ENCODE measurements at places on chromosomes 5 and 9.

DNA sequence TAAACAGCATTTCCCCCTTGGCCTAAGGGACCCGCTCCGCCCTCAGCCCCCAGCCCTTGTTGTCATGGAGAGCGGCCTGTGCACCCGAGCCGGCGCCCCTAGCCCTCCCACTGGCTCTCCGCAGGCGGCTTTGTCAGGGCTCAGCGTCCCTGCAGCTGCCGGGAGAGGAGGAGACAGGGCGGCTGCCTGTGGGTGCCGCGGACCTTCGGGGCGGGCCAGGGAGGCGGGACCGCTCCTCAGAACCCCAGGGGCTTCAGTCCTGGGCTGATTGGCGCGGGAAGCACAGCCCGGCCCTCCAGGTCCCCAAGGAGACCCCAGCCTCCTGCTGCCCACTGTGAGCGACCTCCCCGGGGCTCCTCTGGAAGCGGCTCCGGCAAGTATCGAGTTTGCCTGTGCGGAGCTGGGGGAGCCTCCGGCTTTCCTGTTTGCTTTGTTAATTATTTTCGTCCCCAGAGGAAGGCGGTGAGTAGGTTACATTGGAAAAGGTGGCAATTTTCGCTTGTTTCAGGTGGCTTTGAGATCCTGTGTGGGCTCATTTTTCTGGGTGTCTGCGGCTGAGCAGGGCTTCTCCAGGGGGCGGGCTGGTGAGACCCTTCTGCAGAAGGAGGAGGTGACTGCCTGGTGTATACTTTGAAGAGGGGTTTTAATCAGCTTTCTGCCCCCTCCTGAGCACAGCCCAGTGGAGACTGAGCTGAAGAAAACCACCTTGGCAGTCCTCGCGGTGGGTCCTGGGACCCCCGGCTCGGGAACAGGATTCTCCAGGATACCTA is at the start of gene FGD3:
TSS of gene FGD3 (plus strand) at position 256 of the 770 bp plus-strand sequence. CDS start 28,734 bp downstream, outside the sequence.
- DNase-seq = no peak

GRCh38 chr9:25584611-25585010 is 93.6 kb downstream of the TUSC1 start:
- DNase-seq = no peak

DNA sequence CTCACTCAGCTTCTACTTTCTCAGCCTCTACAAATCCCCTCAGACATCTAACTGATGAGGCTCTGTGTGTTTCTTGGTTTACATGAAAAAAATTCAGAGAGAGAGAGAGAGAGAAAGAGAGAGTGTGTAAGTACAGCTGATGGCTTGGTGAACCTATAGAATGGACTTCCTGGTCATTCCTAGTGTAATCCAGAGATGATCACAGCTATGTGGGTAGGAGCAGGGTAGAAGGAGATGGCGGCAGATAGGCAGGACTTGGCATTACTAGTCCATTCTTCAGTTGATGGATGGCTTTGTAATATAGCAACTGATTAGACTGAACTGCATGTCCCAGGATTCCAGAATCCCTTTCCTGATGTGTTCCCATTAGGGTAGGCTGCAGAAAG is 429.3 kb upstream of the CLINT1 start:
- DNase-seq = no peak

DNA sequence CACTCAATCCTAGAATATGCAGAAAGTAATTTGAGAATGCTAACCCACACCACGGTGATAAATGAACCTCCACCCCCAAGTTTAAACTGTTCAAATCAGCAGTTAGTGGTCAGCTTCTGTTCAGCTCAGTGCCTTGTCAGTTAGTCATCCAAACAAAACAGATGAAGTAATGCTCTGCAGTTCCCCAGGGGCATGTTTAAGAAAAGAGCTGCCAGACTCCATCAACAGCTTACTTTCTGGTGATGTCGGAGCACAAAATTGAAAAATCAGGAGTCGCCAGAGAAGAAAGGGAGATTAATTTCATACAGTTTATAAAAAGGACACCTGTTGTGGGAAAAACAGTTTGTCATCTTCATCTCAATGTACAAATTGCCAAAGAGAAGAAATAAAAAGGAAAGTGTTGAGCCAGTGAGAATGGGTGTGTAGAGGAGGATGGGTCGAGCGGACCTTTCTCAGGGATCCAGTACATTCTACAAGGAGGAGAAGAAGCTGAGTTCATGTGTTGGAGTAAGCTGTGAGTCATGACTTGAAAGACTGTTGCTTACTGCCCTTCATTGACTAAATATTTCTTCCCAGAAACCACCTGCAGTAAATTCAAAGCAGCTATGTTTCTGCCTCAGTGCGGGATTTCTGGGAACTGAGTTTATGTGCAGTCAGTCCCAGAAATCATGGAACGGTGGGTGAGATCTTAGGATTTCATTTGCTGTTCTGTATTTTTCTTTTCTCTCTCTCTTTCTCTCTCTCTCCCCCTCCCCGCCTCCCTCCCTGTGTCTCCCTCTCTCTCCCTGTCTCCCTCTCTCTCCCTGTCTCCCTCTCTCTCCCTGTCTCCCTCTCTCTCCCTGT is 13.7 kb downstream of the TRIO start:
- DNase-seq = no peak

- DNase-seq = no peak
Observed at GRCh38 chr9:5577225-5577624, 51.7 kb upstream of the RIC1 start.
